ENCODE measurements at places on chromosomes 2 and 18. TPM values are rescaled to one million over a fixed set of nuclear protein-coding genes. Genes with fewer than 3 reads are reported as not detected.

Gene DSG1
- not detected for total RNA-seq

Gene INHA
- 0.18 TPM for total RNA-seq

- no peak for DNase-seq
Observed at GRCh38 chr18:8008033-8008432, 440.9 kb downstream of the PTPRM start.

Gene SYT4
- total RNA-seq = under 0.01 TPM

Gene AKAIN1
- not detected for total RNA-seq

Gene KATNAL2
- total RNA-seq = 10.4 TPM

Measured in fibroblast of the aortic adventitia (primary cell).